ENCODE measurements at places on chromosomes 16 and 17. TPM values are rescaled to one million over a fixed set of nuclear protein-coding genes. Genes with fewer than 3 reads are reported as not detected.

Gene LGALS9B
- not detected for total RNA-seq

Gene CD300E
- not detected for total RNA-seq

Gene GALK1
- 16.6 TPM for total RNA-seq

Gene VMP1
- 230 TPM for total RNA-seq

Gene TBC1D26
- not detected for total RNA-seq

Gene SLC52A1
- total RNA-seq, result 0.55 TPM

Gene ZNF423
- 0.35 TPM for total RNA-seq

Gene NOTUM
- total RNA-seq, result 0.05 TPM

Gene TMC6
- total RNA-seq, result 61.5 TPM

Gene AATK
- total RNA-seq, result 0.52 TPM

Gene SLC5A10
- total RNA-seq, result 0.87 TPM

Gene CTF1
- 4.7 TPM for total RNA-seq

Gene PRRT2
- 0.25 TPM for total RNA-seq

Gene MMP15
- total RNA-seq, result 68.6 TPM

Gene NUBP1
- total RNA-seq, result 22.5 TPM

Gene ABCA10
- 0.55 TPM for total RNA-seq

Gene CCL7
- total RNA-seq, result not detected

DNA sequence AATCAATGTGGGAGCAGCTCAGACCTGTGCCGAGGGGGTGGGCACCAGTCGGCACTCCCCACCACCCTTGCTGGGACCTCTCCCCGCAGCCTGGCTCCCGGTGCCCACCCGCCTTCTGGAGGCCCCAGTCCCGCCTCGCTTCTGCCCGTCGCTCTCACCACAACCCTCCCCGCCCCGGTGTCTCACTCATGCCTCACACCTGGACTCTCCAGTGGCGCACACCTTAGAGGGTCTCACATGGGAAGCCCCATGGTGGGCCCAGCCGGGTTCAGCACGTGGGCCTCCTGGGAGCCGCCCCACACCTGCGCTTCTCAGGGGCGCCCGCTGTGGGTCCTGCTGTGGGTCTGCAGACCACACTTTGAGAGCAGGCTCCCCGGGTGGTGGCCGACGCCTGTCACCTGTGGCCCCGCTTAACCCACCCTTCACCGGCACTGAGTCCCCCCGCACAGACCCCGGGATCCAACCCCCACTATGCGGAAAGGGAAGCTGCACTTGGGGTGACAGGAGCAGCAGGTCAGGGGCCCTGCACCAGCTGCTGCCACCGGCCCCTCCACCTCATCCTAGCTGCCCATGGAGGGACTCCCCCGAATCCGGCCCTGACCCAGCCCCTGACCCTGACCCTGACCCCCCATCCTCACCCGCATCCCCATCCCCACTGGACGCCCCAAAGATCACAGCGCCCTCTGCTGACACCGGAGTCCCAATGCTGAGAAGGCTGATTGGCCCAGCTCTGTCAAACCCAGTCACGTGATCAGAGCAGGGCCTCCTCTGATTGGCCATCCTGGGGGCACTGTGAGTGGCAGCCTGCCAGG, 27.4 kb upstream of the SLC38A10 start:
- DNase-seq, result no peak

- DNase-seq, result peak; percentile 81
These were observed 155.7 kb downstream of the CMIP start for GRCh38 chr16:81600275-81600674.

DNA sequence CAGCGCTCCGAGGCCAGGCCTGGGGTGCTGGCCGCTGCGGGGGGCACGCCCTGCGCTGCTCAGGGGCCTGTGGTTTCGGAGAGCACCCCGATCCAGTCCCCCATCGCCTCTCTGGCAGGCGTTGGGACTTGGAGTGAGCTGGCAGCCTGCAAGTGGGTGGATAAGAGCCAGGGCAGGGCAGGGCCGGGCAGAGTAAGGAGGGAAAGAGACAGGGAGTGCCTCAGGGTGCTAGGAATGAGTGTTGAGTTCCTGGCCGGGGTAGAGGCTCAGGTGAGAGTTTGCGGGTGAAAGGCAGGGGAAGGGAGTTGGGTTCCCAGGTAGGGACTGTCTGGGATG, 1.3 kb downstream of the CDH13 start:
- no peak for DNase-seq

- peak; percentile 61 for DNase-seq
These were observed 43.4 kb upstream of the ICAM2 start for GRCh38 chr17:64063766-64064224.

- DNase-seq, result no peak
These were observed 278.4 kb downstream of the PARN start for GRCh38 chr16:14351647-14352046.

GRCh38 chr16:74107795-74108610, 188.6 kb upstream of the PSMD7 start:
- DNase-seq, result peak; percentile 41

DNA sequence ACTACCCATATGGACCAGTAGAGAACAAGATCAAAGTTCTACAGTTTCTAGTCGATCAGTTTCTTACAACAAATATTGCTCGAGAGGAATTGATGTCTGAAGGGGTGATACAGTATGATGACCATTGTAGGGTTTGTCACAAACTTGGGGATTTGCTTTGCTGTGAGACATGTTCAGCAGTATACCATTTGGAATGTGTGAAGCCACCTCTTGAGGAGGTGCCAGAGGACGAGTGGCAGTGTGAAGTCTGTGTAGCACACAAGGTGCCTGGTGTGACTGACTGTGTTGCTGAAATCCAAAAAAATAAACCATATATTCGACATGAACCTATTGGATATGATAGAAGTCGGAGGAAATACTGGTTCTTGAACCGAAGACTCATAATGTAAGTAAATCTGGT, 29.1 kb downstream of the BPTF start:
- DNase-seq, result no peak

- peak; percentile 9 for DNase-seq
These were observed 1.5 kb upstream of the MYH10 start for GRCh38 chr17:8632061-8632460.

DNA sequence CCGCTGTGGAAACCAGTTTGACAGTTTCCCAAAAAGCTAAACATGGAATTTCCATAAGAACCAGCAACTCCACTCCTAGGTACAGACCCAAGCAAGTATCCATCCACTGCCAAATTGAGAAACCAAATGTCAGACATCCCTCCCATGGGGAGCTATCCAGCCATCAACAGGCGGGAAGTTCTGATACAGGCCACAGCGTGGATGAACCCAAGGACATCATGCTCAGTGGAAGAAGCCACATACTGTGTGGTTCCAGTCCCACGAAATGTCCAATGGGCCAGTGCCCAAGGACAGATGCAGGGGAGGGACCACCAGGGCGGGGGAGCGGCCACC, 12.6 kb upstream of the BAIAP2 start:
- no peak for DNase-seq

DNA sequence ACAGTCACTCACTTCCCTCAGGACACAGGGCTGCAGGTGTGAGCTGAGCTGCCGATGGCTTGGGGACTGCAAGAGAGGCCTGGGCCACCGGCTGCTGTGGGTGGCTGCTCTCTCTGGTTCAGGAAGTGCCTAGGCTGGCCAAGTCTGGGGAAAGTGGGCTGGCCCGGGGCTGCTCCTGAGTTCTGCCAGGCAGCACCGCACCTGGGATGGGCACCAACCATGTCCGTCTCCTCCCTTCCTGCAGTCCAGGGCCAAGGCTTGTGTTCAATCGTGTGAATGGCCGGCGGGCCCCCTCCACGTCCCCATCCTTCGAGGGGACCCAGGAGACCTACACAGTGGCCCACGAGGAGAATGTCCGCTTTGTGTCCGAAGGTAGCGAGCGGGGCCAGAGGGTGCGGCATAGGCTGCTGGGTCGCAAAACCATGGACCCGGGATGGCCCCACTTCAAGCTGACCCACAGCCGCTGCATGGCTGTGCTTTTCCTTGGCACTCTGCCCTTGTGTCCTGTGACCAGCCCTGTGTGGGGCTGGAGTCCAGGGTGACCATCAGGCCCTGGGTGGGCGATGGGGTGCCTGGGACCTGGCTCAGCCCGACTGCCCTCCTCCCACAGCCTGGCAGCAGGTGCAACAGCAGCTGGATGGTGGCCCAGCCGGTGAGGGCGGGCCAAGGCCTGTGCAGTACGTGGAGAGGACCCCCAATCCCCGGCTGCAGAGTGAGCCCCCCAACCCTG, 1.8 kb upstream of the WDR90 start:
- no peak for DNase-seq

DNA sequence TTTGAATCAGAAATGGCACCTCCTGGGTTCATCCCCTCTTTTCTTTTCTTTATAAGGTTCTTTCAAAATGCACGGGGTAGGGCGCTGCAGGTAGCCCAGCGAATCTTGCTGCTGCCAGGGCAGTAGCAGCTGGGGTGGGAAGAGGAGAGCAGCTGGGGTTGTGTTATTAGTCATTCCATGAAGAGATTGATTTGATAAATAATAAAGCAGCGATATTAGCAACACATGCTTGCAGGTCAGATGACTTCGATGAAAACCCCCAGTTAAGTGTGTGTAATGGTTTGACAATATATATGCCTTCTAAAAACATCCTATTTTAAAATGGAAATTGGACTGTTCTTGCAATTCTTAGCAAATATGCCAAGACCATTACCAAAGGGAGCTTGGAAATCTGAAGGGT, 200.7 kb downstream of the CCDC182 start:
- no peak for DNase-seq

GRCh38 chr17:55817397-55817709, 66.5 kb downstream of the PCTP start:
- no peak for DNase-seq

GRCh38 chr17:28718333-28719020, 809 bp upstream of the RAB34 start:
- no peak for DNase-seq

- no peak for DNase-seq
These were observed at the start of gene KRT20 for GRCh38 chr17:40884708-40885512. Gene KRT20, minus strand, starts transcription at chr17:40885242. Its CDS starts 57 bp downstream, at chr17:40885185.

- DNase-seq, result no peak
These were observed 7.8 kb upstream of the BIRC5 start for GRCh38 chr17:78206298-78206697.

Measured in renal cortical epithelial cell (primary cell).